ENCODE measurements at places on chromosomes 12 and 14. TPM values are rescaled to one million over a fixed set of nuclear protein-coding genes. Genes with fewer than 3 reads are reported as not detected.

DNA sequence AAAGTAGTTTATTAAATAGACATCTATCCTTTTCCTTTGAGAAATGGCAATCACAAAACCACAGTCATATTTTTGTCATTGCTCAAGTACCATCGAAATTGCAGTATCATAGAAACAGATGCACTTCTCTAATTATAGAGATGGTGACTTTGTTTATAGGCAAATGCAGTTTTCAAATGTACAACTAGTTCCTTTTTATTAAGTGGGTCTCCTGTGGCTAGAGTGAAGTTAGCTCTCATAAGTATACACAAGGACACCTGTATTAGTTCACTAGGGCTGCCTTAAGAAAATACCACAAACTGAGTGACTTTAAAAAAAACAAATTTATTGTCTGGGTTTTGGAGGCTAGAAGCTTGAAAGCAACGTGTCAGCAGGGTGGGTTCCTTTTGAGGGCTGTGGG is 62.8 kb downstream of the OTOGL start:
- no peaks in the 10 kb centered on the region for H3K36me3 ChIP-seq
- H3K27ac ChIP-seq: no peak overlapping the region
- H3K4me3 ChIP-seq: no peak overlapping the region
- peaks cover 5% of the 10 kb centered on the region for H3K27me3 ChIP-seq

- H3K4me3 ChIP-seq: no peak overlapping the region
- peaks cover 82% of the 10 kb centered on the region for H3K4me1 ChIP-seq
- peaks cover 1% of the 10 kb centered on the region for H3K36me3 ChIP-seq
- no peaks in the 10 kb centered on the region for H3K27me3 ChIP-seq
- H3K27ac ChIP-seq: no peak overlapping the region
Measured at GRCh38 chr12:52605542-52605941, 4.3 kb upstream of the KRT72 start.

- peak; percentile 62 for DNase-seq
- no peaks in the 10 kb centered on the region for H3K4me1 ChIP-seq
- H3K36me3 ChIP-seq: no peaks in the 10 kb centered on the region
- no peaks in the 10 kb centered on the region for H3K27me3 ChIP-seq
- H3K27ac ChIP-seq: no peak overlapping the region
Measured at GRCh38 chr14:20855652-20856291, 35.4 kb upstream of the RNASE3 start.

GRCh38 chr14:92760524-92760805 is 12.0 kb upstream of the LGMN start:
- no peaks in the 10 kb centered on the region for H3K36me3 ChIP-seq
- H3K27ac ChIP-seq: no peak overlapping the region
- no peak overlapping the region for H3K4me3 ChIP-seq
- H3K27me3 ChIP-seq: peaks cover 3% of the 10 kb centered on the region
- no peak for DNase-seq

GRCh38 chr12:50842637-50843493 is at the start of gene TMPRSS12:
Gene TMPRSS12 (plus strand): TSS chr12:50842926. CDS start chr12:50842965, 39 bp downstream.
- no peaks in the 10 kb centered on the region for H3K36me3 ChIP-seq
- peaks cover 4% of the 10 kb centered on the region for H3K4me1 ChIP-seq
- no peak within 1 kb of the TSS for H3K27ac ChIP-seq
- peaks cover 7% of the 10 kb centered on the region for H3K27me3 ChIP-seq
- DNase-seq: no peak

DNA sequence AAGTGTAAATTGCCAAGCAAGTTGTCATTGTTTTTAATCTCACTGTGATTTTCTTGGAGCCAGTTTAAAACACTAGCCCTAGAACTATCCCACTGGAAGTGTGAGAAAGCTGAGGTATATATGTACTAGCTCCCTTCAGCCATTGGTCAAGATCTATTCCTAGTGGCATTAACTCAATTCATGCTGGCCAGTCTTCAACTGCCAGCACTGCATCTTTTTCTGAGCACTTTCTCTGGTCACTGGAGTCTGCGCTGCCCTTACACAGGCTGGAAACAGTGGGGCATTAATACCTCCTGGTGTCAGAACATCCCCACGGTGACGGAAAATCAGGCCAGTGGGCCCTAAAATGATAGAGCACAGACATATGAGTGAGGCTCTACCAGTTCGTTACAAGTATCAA is 4.0 kb upstream of the NOVA1 start:
- no peak overlapping the region for H3K4me3 ChIP-seq
- no peaks in the 10 kb centered on the region for H3K4me1 ChIP-seq
- H3K27me3 ChIP-seq: peaks cover 24% of the 10 kb centered on the region
- H3K36me3 ChIP-seq: no peaks in the 10 kb centered on the region
- no peak for DNase-seq

GRCh38 chr12:115204957-115205754 is 521.2 kb upstream of the TBX3 start:
- peaks cover 3% of the 10 kb centered on the region for H3K27me3 ChIP-seq
- no peak overlapping the region for H3K27ac ChIP-seq
- H3K4me3 ChIP-seq: no peak overlapping the region
- H3K4me1 ChIP-seq: no peaks in the 10 kb centered on the region

DNA sequence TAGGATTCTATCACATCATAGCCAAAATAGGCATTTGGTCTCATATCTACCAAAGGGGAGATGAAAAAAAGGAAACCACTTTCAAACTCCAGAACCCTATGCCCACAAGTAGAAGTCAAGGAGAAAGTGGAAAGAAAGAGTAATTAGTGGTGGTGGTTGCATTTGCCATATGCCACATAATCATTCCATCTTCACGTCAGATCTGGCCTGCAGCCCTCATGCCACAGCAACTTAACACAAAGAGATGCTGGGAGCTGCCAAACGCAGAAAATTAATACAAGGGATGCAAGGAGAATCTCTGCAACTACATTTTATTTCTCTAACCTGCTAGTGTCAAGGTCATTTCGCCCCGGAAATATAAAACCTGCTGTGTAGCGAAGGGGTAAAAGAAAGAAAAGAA is 148.6 kb upstream of the FOXN3 start:
- DNase-seq: no peak
- no peak overlapping the region for H3K27ac ChIP-seq
- H3K4me1 ChIP-seq: peaks cover 46% of the 10 kb centered on the region
- H3K4me3 ChIP-seq: no peak overlapping the region

- H3K4me1 ChIP-seq: peaks cover 29% of the 10 kb centered on the region
- H3K36me3 ChIP-seq: no peaks in the 10 kb centered on the region
- H3K4me3 ChIP-seq: peak overlapping the region; percentile 54
- H3K27ac ChIP-seq: peak overlapping the region; percentile 47
- peaks cover 8% of the 10 kb centered on the region for H3K27me3 ChIP-seq
Measured at GRCh38 chr14:96198430-96199130, 6.1 kb upstream of the BDKRB2 start.

The TAS2R19 gene
- total RNA-seq: 0.77 TPM

- H3K4me1 ChIP-seq: peaks cover 3% of the 10 kb centered on the region
- no peak overlapping the region for H3K4me3 ChIP-seq
- no peak for DNase-seq
- H3K36me3 ChIP-seq: no peaks in the 10 kb centered on the region
Measured at GRCh38 chr12:96078231-96079135, 43.1 kb upstream of the LTA4H start.

GRCh38 chr14:102089621-102090343 is 2.9 kb upstream of the HSP90AA1 start:
- no peak for DNase-seq
- H3K27ac ChIP-seq: no peak overlapping the region

DNA sequence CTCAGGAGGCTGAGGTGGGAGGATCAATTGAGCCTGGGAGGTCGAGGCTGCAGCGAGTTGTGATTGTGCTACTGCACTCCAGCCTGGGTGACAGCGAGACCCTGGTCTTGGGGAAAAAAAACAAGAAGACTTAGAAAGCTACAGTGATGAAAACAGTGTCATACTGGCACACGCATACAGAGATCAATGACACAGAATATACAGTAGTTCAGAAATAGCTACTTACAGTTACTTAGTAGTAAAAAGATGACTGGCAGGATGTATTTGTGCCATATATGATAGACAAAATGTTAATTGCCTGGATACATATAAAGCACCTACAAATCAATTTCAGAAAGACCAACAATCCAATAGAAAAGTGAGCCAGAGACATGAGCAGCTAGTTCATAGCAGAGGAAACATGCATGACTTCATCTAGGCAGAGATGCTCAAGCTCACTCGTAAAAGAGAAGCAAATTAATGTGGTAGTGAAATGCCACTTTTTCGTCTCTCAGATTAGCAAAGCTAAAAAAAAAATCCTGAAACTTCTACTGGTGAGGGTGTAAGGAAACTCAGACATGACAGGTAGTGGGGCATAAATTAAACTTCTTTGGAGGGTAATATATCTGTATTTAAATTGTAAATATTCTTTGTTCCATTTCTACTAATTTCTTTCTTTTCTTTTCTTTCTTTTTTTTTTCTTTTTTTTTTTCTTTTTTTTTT is 2.5 kb upstream of the ALDH2 start:
- peaks cover 41% of the 10 kb centered on the region for H3K27me3 ChIP-seq
- no peaks in the 10 kb centered on the region for H3K36me3 ChIP-seq
- DNase-seq: no peak

- no peak for DNase-seq
- no peak overlapping the region for H3K27ac ChIP-seq
- H3K4me1 ChIP-seq: peaks cover 9% of the 10 kb centered on the region
- no peaks in the 10 kb centered on the region for H3K27me3 ChIP-seq
- H3K4me3 ChIP-seq: no peak overlapping the region
Measured at GRCh38 chr12:109963743-109964429, 32.3 kb downstream of the GIT2 start.

DNA sequence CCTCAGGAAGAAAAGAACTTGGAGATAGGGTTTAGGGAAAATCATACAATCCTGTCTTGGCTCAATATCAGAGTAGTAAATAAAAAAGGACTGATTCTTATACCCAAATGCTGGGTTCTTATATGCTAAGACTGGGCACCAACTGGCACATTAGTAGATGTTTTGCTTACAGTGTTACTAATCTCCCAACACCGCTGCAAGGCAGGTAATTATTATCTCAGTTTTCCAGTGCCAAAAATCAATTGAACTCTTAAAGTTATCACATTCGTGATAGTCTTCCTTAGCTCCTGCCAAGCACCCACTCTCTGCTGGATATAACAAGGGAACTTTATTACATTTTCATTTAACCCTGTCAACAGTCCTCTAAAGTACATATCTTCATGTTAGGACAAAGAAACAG is 25.0 kb upstream of the HIGD1C start:
- no peak overlapping the region for H3K4me3 ChIP-seq
- DNase-seq: no peak
- H3K36me3 ChIP-seq: no peaks in the 10 kb centered on the region
- no peaks in the 10 kb centered on the region for H3K27me3 ChIP-seq
- no peak overlapping the region for H3K27ac ChIP-seq

The LYZ gene
- total RNA-seq: not detected

- no peaks in the 10 kb centered on the region for H3K27me3 ChIP-seq
Measured at GRCh38 chr12:96177013-96177412, 17.2 kb upstream of the ELK3 start.

The SLC17A8 gene
- total RNA-seq: not detected

GRCh38 chr12:132323171-132324010 is 6.0 kb downstream of the GALNT9 start:
- H3K27me3 ChIP-seq: peaks cover 12% of the 10 kb centered on the region
- H3K4me3 ChIP-seq: peak overlapping the region; percentile 53
- DNase-seq: peak; percentile 45
- H3K27ac ChIP-seq: peak overlapping the region; percentile 66

The FBRSL1 gene
- total RNA-seq: 35.1 TPM

The AMN gene
- 0.33 TPM for total RNA-seq

DNA sequence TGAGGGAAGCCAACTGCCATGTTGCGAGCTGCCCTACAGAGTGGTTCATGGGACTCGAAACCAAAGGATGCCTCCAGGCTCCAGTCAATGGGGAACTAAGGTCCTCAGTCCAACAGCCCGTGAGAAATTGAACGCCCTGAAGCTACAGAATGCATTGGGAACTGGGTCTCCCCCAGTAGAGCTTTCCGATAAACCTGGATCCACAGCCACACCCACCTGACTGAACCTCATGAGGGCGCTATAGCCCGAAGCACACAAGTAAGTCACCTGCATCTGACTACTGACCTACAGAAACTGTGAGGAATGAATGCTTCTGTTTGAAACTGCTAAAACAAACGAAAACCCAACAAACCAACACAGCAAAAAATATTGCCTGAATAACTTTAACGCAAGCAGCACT is 1297.7 kb downstream of the AACS start:
- no peaks in the 10 kb centered on the region for H3K36me3 ChIP-seq
- no peaks in the 10 kb centered on the region for H3K4me1 ChIP-seq
- DNase-seq: no peak
- H3K4me3 ChIP-seq: no peak overlapping the region
- H3K27ac ChIP-seq: no peak overlapping the region

The COCH gene
- 1.3 TPM for total RNA-seq

DNA sequence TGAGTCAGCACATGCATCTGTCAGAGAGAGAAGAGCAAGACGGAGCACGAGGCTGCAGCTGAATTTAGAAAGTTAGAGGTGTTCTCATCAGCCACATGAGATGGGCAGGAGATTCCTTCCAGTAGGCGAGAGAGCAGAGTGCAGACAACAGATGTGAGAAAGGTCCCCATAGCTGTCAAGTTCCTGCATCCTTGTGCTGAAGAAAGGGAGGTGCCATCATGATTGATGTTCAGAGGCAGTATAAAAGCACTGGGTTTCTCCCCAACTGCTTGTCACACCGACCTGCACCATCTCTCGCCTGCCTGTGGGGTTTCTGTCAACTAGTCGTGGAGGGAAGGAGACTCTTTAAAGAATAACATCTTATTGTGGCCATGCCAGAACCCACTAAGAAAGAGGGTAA is at the start of gene MYBPC1:
Gene MYBPC1 (plus strand): TSS at position 272 of the 400 bp plus-strand sequence. CDS start 100 bp downstream, at position 372.
- H3K27ac ChIP-seq: no peak within 1 kb of the TSS
- H3K4me3 ChIP-seq: no peak within 1 kb of the TSS
- no peak for DNase-seq
- no peaks in the 10 kb centered on the region for H3K4me1 ChIP-seq

DNA sequence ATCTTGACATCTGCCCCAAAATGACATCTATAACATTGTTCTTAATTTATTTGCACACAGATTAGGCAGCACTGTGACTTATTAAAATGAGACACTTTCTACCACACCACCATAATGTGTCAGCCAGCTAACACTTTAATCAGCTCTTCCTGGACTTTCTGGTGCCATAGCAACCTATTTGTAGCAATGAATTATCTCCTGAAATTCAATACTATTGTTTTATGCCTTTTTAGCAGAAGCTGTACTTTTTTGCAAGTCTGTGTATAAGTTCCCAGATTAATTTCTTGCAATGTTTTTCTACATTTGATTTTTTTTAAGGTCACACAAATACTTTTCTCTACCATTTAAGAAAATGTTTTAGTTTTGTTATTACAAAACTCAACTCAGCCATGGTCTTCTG is 72.8 kb upstream of the SAV1 start:
- no peak overlapping the region for H3K4me3 ChIP-seq
- H3K36me3 ChIP-seq: peaks cover 37% of the 10 kb centered on the region
- peaks cover 38% of the 10 kb centered on the region for H3K4me1 ChIP-seq
- no peak for DNase-seq

GRCh38 chr12:14505626-14506596 is 61.8 kb downstream of the PLBD1 start:
- H3K4me3 ChIP-seq: no peak overlapping the region
- DNase-seq: no peak
- H3K36me3 ChIP-seq: peaks cover 6% of the 10 kb centered on the region
- H3K27ac ChIP-seq: no peak overlapping the region

The SLC25A47 gene
- not detected for total RNA-seq
